DMS79 treated with DMSO at 0.1 percent for 48 hours (cell line): ENCODE measurements at places on chromosomes 5 and 9.

GRCh38 chr9:137223078-137223970 is 1.3 kb upstream of the RNF208 start:
- peak; percentile 93 for DNase-seq

DNA sequence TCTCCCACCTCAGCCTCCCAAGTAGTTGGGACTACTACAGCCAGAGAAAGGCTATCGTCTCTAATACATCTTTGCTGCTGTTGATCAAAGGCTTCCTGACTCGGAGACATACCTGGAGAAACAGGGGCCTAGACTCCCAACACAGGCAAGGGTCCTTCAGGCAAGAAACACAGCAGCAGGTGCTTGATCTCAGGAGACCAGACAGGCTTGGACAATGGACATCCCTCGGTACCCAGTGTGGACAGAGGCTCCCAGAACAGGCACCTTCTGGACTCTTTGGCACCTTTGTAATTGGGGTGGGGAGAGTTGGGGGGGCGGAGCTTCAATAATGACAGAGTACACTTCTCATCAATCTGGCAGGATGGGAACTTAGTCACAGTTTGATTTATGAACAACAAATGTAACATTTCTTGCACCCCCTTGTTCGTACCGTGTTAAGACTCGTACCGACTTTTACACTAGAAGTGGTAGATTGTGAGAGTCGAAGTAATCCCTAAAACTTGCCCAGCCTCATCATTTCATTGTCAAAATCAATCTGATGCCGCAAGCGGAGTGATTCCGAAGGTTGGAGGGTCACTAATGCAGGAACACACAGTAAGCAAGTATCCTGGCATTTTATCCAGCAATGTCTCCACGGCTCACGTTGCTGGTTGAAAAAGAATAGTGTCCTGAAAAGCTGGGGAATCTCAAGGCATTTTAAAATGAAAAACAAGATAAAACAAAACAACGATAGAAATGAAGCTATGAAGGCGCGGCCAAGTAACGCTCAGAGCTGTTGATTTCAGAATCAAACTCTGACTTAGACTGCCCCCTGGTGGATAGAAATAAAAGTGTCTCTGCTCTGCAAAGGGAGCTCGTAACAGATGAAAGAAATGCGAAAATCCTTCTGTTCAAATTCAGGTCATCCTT is 46.4 kb upstream of the STK32A start:
- DNase-seq = peak; percentile 50

DNA sequence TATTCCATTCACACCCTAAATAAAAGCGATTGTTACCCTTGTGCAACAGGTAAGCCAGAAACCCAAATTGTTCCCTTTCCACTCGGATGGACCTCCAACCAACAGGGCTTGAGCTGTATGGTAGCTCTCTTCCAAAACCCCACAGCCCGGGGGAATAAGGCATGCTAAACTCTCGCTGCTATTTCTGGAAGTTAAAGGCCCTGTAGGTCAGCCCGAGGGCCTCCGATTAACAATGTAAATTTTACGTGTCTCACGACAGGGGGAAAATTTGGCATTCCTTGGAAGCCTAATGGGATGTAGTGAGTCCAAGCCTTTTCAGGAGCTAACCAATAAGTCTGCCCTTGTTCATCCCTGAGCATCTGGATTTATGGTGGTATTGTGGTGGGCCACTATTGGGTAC is 26.0 kb downstream of the CNOT8 start:
- no peak for DNase-seq

- no peak for DNase-seq
Measured at GRCh38 chr5:16906255-16906654, 29.8 kb downstream of the MYO10 start.

DNA sequence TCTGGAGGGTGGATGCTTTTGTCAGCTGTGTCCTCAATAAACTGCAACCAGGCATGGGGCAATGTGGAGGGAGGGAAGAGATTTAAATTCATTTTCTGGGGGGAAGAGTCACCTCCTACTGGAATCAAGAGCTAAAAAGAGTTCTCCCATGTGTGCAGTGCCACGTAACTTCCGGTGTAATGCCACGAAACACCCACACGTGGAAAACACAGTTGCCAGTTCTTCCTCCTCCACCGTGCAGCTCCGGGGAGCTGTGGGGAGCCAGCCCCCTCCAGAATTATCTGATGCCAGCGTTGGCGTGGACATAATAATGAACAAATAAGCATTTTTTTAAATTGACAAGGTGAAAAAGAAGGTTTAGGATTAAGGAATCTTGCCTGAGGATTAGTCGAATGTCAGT is 32.1 kb upstream of the MED10 start:
- DNase-seq = no peak

GRCh38 chr5:120394259-120394658 is 69.8 kb upstream of the PRR16 start:
- no peak for DNase-seq

DNA sequence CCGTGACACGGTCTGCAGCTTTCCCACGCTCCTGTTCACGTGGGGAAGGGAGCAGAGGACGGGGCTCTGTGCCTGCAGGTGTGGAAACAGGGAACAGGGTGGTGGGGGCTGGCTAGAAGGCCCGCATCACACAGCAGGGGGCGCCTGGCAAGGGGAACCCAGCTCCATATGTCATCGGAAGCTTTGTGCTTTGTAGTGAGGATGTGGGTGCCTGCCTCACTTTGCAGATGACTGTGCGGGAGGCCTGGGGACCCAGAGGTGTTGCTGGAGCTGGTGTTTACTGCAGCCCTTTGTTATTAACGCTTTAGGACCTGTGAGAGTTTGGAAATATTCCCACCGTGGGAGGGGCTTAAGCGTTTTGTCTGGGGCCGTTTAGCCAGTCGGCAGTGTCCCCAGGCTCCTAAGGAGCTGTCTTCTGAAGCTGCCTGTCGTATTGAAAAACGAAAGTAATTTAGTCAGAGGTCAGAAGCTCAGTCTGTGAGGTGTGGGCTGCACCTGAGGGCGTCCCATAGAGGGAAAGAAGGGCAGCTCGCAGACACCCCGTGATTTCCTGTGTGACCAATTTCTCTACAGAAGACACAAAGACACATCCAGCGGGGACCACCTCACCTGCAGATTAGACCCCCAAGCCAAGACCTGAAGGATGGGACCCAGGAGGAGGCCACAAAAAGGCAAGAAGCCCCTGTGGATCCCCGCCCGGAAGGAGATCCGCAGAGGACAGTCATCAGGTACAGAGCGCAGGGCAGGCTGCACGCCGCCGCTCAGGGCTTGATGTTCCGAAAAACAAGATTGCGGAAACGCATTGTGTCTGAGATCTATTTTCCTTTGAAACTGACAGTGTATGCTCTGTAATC is 9.1 kb downstream of the MAN1B1 start:
- DNase-seq = no peak

- DNase-seq = peak; percentile 19
Measured at GRCh38 chr9:135990468-135991429, 29.6 kb upstream of the UBAC1 start.

DNA sequence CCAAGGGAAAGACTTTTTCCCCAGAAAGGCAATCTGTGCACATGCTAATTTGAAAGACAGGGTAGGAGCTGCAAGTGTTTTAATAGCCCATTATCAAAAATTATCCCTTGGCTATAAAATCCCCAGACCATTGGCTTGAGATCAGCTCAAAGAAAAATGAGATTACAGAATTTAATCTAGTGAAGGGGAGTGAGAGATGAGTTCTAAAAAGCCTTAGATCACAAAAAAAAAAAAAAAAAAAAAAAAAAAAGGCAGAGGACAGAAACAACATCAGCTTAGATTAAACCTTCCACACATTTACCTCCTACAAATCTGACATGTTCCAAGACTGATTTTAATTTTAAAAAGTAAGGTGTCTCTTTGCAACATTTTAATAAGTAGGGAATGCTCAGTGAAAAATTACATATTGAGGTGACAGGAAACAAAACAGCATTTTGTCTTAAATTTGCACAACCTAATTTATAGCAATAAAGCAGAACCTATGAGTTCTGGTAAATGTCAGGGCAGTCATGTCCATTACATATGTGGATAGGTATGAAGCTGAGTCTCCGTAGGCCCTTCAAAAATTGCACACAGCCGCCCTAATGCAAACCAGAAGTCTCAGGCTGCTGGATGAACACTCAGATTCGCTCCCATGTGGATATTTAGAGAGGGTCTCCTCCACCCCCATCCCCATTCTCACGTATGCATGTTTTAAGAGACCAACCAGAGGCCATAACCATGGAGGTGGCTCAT is 43.4 kb downstream of the NFIB start:
- DNase-seq = no peak

- no peak for DNase-seq
Measured at GRCh38 chr9:128808543-128808942, 9.8 kb upstream of the ENDOG start.

- DNase-seq = peak; percentile 64
Measured at GRCh38 chr9:121954477-121955140, 138.5 kb downstream of the TTLL11 start.
